ENCODE measurements at places on chromosomes 3 and 15.

DNA sequence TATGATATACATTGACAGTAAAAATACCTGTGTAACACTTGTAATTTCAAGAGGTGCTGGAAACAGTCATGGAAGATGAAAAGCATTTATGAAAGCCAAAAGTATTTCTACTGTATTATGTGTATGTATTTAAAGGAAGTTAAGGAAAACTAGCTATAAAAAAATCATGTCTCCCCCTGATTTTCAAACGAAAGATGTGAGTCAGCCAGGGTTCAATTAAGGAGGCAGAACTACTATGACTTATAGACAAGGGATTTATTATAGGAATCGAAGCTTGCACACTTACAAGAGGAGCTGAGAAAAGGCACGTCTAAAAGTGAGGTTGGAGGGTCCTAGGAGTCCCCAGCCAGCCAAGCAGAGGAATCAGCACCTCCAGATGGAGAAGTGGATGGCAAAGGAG is 119.4 kb downstream of the SUCLG2 start:
- DNase-seq, result no peak

DNA sequence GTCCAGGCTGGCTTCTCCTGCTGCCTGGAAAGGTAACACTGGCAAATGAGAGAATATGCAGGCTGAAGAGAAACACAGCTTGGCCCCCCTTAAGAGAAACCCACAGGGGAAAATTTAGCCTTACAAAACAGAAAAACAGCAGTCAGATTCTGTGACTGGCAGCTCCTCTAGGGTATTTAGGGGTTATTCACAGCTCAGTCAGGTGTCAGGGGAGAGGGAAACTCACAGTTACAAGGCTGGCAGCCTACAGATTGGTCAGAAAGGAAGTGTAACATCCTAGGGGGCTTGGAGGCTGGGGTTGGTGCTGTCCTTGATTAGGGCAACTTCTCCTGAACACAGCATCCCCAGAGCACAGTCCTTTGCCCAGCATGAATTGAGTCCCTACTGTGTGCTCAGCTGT is 81.4 kb downstream of the SEMA5B start:
- no peak for DNase-seq

- no peak for DNase-seq
These were observed 257.5 kb downstream of the ZNF621 start for GRCh38 chr3:40782111-40782721.

GRCh38 chr15:76147906-76148570 is 88.3 kb downstream of the TMEM266 start:
- DNase-seq, result peak; percentile 56

GRCh38 chr15:79900087-79900486 is 3.3 kb upstream of the MTHFS start:
- no peak for DNase-seq

DNA sequence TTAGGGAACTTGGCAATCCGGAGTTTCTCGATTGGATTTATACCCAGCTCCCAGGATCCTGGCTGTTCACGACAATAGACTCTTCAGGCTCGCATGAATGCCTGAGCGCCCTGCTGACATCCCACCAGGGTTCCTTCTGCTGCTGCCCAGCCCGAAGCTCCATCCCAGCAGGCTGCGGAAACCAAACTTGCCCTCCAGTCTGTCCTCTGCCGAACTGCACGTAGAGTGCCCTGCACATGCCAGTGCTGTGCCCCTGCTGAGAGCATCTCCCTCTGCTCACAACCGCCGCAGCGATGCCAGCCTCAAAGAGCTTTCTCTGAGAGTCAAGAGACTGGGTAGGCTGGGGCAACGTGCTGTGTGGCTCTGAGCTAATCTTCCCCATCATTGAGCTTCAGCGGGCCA is 6.9 kb downstream of the ADAMTS7 start:
- peak; percentile 76 for DNase-seq

GRCh38 chr3:157388976-157389375 is 47.7 kb upstream of the PTX3 start:
- no peak for DNase-seq

GRCh38 chr3:45208586-45208985 is 17.5 kb downstream of the TMEM158 start:
- no peak for DNase-seq

GRCh38 chr3:11544412-11545181 is 99.1 kb downstream of the VGLL4 start:
- DNase-seq, result peak; percentile 66

- peak; percentile 53 for DNase-seq
These were observed 162.5 kb downstream of the FNDC3B start for GRCh38 chr3:172201870-172202236.

DNA sequence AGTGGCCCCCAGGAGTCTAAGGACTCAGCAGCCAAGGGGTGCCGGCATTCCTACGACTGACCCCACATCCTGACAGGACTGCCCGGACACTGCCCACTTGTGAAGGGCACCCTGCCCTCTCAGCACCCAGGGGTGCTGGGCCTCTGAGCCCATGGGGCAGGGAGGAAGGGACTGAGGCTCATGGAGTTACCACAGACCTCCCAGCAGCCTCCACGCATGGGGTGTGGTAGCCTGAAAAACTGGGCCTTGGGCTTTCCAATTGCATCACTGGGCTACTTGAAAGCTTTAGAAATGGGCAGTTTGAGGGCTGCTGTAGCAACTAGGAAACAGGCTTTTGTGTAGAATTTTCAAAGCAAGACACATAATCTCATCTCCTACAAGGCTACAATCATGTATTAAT is 13.2 kb downstream of the TKT start:
- no peak for DNase-seq

GRCh38 chr3:141375381-141376301 is 7.3 kb downstream of the ZBTB38 start:
- no peak for DNase-seq

DNA sequence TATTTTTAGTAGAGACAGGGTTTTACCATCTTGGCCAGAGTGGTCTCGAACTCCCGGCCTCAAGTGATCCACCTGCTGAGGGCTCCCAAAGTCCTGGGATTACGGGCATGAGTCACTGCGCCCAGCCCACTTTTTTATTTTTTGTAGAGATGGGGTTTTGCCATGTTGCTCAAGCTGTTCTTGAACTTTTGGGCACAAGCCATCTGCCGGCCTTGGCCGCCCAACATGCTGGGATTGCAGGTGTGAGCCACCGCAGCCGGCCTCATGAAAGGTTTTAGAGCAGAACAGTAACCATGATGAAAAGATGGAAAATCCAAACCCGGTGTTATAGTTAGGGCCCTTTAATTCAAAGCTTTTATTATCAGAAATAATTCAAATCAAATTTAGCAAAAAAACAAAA is 15.6 kb upstream of the MB21D2 start:
- no peak for DNase-seq

- DNase-seq, result no peak
These were observed 207.3 kb downstream of the SQOR start for GRCh38 chr15:45842151-45842550.

GRCh38 chr3:112126511-112126911 is 6.5 kb downstream of the GCSAM start:
- peak; percentile 35 for DNase-seq

- no peak for DNase-seq
These were observed 219.3 kb downstream of the ZBBX start for GRCh38 chr3:167160781-167161180.

DNA sequence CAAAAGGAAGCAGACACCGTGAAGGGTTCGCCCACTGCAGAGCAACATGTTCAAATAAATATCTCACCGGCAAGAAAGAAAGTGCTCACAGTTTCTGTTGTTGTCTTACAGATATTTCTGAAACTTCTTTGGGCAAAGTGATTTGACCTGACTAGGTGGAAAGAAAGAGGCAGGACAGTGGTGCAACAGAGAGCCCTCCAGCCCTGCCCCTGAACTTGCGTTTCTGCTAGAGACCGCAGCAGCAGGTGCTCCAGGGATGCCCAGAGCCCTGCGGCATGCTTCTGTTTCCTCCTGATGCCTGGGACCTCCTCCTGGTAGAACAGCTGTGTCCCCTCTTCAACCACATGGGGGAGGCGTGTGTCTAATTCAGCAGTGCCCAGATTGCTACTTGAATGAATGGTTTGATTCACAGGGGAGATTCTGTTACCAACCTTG is 123.4 kb downstream of the ATP10A start:
- DNase-seq, result peak; percentile 71

GRCh38 chr3:178505832-178506231 is 30.4 kb upstream of the KCNMB2 start:
- no peak for DNase-seq

DNA sequence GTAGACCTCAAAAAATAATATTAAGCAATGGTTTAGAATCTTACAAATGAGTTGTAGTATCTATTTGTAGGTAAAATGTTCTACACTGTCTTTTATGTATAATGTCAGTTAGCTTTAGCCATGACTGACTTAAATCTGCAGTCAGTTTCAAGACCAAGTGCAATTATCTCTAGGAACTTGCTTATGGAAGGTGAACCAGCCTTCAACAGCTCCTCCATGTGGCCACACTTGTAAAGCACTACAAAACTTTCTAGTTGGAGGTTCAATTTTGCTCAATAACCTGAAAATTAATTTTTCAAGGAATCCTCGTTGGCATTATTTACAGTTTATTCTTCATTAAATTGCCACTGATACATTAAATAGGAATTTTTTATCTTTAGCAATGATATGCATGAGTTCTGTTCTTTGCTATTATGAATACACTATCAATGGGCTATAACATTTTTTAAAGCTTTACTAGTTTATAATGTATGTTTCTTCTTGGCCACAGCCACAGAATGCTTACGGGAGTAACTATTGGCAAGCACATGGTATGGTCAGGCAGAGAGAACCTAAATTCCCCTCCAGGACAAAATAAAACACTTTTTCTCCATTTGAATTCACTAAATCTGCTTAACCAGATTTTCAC is 315.3 kb upstream of the UBE2E2 start:
- DNase-seq, result peak; percentile 1

- no peak for DNase-seq
These were observed 94.0 kb downstream of the CYP19A1 start for GRCh38 chr15:51244423-51244869.

- no peak for DNase-seq
These were observed 197.8 kb downstream of the TNIK start for GRCh38 chr3:171262431-171262830.

- DNase-seq, result peak; percentile 76
These were observed 25.9 kb downstream of the MELTF start for GRCh38 chr3:197003461-197004385.

GRCh38 chr3:15952543-15953175 is 154.9 kb upstream of the ANKRD28 start:
- no peak for DNase-seq

DNA sequence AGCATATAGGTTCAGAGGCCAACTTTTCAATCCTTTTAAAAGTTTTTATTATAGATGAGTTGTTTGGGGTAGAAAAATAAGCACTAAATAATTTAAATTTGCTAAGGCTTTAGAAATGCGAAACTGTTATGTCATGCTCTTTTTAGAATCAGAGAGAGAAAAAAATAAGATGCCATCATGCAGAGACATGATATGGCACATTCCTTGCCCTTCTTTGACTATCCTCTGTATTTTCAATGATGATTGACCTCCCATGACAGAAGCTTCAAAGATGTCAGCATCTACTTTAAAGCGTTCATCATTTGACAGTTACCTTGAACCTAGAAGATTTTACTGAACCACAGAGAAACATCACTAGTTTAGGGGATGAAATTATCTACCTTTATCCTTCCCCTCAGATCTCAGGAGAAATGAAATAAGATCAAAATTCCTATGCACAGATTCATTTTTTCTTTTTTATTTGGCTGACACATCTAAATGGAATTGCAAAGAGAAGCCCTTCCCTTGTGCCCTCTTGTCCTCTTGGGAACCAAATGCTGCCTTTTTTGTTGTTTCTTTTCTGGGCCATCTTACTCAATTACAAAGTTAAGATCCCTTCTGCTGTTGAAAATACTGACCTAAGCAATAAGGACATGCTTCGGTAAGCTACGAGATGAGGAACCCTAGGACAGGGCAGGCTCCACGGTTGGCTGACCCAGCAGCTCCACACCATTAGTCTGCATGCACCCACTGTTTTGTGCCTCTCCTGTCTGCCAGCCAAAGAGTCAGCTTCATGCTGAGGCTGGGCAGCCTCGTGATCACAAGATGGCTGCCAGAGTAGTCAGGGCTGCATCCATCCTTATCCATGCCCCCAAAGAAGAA is 289.7 kb upstream of the TPM1 start:
- no peak for DNase-seq

DNA sequence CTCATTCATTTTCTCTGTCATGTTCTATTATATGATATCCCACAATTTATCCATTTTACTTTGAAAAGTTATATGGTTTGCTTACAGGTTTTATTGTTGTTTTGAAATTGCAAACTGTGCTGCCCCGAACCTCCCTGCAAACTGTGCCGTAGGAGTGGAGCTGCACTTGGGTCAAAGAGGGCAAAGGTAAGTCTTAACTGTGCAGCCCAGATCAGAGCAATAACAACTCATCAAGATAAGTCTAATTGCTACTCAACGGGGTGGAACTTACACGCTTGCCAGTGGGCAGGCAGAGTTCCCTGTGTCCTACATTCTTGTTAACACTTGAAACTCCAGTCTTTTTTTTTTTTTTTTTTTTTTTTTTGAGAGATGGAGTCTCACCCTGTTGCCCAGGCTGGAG is 33.2 kb downstream of the ZDHHC19 start:
- DNase-seq, result no peak

DNA sequence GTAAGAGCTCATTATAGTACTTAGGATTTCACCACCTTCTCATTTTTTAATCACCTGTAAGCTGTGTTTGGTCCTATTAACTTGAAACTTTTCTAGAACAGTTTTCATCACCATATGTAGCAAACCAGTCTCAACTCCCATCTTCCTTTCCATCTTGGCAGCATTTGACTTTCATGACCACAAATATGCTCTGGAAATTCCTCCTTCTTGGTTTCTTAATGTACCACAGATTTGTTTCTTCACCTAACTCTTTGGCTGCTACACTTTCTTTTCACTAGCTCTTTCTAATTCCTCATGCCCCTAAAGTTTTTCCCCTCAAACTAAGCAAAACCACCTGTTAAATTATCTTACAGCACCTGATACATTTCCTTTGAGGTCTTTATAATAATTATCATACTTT is 13.2 kb upstream of the NMB start:
- DNase-seq, result no peak

DNA sequence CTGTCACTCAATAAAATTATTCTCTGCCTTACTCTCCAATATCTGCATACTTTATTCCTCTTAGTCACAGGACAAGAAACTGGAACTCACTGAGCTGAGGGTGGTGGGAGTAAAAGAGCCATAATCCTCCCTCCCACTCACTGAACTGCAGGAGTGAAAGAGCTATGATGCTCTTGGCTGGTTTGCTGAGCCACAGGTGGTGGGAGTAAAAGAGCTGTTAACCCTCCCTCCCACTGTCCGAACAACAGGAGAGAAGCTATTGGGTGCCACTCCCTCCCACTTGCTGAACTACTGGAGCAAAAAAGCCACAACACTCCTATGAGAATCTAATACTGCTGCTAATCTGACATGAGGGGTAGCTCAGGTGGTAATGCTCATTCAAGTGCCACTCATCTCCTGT is 391.0 kb downstream of the NSUN3 start:
- no peak for DNase-seq

DNA sequence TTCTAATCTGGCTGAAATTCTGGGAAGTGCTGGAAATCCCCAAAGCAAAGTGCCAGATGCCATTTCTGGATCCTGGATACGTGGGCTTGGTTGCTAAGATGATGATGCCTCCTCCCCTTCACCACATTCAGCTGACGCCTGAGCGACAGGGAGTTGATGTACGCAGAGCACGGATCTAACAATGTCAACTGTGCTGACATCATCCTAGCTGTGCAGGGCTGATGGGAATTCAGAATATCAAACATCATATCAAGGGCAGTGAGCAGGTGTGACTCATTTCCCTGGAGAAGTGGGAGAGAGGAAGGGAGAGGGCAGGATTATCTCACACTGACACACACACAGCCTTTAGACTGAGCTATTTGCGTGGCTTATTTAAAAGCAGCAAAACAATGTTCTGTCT is 92.6 kb upstream of the ZBTB20 start:
- DNase-seq, result peak; percentile 82

GRCh38 chr3:42662037-42662812 is 8.7 kb downstream of the ZBTB47 start:
- DNase-seq, result no peak
